ENCODE measurements at places on chromosomes 1 and 21.

GRCh38 chr21:37971390-37971950 lies 55.2 kb upstream of the KCNJ6 start:
- no peak for DNase-seq

- DNase-seq, result no peak
Observed at GRCh38 chr21:16797966-16798365, 714.9 kb upstream of the CXADR start.

DNA sequence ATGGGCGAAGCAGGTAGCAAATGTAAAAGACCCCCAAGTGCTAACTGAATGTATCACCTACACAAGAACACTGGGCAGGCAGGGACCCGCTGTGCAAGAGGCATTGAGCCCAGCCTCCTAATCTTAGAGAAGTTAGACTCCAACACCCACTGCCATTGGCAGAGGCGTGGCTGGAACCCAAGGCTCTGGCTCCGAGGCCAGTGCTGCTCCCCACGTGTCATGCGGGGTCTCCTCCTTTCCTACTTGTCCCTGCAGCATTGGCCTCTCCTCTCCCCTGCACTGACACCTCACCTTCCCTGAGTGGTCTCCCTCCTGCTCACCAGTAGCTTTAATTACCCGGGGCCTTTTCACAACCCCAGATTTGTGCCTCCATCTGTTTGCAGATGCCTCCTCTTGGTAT lies 107.0 kb downstream of the GALNT2 start:
- no peak for DNase-seq

- DNase-seq, result no peak
Observed at GRCh38 chr1:14810595-14811361, 212.3 kb downstream of the KAZN start.

- DNase-seq, result no peak
Observed at GRCh38 chr1:217985641-217986040, 299.5 kb upstream of the RRP15 start.

DNA sequence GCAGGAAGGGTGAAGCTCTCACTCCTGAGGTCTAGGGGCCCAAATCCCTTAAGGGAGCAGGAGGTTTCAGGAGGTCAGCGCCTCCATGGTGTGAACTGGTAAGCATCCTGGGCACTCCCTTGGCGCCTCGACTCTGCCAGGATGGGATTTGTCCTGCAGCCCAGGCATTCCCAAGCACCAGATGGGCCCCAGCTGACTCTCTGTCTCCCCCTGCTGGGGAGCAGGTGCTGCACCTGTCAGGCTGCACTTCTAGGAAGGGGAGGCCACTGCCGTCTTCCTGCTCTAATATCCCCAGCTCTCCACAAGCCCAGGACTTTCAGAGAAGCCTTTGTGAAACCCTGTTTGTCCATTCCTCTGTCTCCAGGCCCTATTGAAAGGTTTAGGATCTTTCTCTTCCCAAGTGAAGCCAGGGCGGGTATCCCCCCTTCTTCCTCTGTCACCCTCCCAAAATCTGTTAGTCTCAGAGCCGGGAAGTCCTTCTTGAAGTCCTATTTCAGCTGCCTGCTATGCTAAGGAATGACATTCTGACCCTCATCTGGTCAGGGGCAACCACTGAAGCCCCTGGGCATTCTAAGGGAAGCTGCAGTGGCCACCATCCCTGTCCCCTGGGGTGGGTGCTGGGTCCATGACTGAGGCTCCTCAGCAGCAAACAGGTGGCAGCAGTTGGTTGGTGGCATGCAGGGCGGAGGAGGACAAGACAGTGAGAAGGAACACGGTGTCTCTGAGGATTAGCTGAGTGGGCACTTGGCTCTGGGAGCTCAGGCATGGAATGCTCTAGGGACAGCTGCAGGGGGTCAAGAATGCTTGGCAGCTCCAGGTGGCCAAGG lies 3.2 kb downstream of the MYBPH start:
- peak; percentile 90 for DNase-seq

DNA sequence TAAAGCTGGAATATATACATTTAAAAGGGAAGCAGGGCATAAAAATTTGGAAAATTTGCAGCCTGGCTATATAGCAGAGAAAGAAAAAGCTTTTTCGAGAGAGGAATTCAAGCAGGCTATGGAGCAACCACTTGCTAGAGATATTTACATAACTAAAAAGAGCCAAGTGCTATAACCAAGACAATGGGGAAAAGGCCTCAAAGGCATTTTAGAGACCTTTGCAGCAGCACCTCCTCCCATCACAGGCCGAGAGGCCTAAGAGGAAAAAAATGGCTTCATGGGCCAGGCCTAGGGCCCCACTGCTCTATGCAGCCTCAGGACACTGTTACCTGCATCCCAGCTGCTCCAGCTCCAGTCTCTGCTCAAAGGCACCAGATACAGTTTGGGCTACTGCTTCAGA lies 37.0 kb downstream of the CAPN9 start:
- no peak for DNase-seq

- no peak for DNase-seq
Observed at GRCh38 chr21:29433366-29434059, 134.8 kb downstream of the BACH1 start.

- DNase-seq, result no peak
Observed at GRCh38 chr1:25685938-25686665, 69.5 kb downstream of the MAN1C1 start.

GRCh38 chr1:9292361-9293240 lies at the start of gene SPSB1:
SPSB1 (plus strand) TSS chr1:9292894; CDS start chr1:9355892, 62,998 bp downstream.
- DNase-seq, result peak; percentile 89

- DNase-seq, result no peak
Observed at GRCh38 chr1:232589812-232590743, 39.9 kb downstream of the SIPA1L2 start.

- no peak for DNase-seq
Observed at GRCh38 chr1:60589916-60590315, 492.4 kb upstream of the NFIA start.

- no peak for DNase-seq
Observed at GRCh38 chr1:191804311-191804710, 354.0 kb upstream of the RGS18 start.

DNA sequence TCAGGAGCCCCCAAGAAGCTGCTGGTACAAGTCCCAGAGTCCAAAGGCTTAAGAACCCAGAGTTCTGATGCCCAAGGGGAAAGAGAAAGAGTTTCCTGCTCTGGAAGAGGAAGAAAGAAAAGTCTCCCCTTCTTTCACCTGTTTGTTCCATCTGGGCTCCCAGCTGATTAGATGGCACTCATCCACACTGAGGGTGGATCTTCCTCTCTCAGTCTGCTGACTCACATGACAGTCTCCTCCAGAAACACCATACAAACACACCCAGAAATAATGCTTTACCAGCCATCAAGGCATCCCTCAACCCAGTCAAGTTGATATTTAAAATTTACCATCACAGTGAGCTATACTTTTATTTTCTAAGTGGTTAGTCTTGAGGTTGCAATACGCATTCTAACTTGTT lies 257.9 kb downstream of the PAPPA2 start:
- DNase-seq, result no peak

DNA sequence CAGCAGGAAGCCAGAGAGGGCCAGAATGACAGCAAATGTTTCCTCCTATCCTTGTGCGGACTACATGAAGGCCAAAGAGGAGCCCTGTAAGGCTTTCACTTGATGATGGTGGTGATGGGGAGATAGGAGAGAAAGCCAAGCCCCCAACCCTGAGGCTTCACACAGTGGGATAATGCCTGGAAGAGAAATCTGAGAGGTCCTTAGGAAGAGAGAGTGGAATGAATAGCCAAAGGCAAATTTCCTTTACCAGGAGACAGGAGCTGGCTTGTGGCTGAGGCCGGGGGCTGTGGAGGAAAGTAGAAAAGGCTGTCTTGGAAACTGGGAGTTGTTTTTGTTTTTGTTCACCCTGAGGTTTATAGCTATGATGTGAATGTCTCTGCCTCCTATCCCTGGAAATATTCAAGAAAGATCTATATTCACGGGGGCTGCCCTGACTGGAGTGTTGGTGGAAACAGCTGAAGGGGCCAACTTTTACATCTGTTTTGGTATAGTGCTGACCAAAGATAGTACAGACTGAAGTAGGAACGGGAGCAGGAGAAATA lies 13.0 kb upstream of the RNF19B start:
- DNase-seq, result no peak

DNA sequence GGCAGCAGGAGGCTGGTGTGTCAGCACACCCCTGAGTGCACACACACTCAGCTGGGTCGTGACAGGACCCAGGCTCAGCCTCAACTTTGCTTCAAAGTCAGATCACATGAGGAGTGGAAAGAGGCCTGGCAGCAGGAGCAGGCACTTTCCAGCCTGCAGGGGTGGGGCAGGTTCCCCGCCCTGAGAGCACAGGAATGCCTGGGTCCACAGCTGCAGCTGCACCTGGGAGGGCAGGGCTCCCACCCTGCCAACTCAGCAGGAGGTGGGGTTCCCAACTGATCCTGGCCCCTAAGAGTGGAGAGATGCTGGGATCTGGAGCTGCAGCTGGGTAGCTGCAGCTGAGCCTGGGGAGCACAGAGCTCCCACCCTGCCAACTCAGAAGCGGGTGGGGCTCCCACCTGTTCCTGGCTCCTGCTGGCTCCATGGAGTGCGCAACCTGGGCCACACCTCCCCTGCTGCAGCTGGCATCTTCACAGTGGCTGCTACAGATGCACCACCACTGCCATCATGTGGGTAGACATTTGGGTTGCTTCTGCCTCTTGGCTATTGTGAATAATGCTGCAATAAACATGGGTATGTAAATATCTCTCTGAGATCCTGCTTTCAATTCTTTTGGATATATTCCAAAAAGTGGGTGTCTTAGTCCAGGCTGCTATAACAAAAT lies 415.4 kb downstream of the TTLL7 start:
- peak; percentile 73 for DNase-seq

GRCh38 chr1:109495738-109496137 lies 1.8 kb downstream of the CYB561D1 start:
- no peak for DNase-seq

Measured in DMS53 (cell line).